Stimulated activated CD4-positive, alpha-beta T cell treated with anti-CD3 and anti-CD28 coated beads, Interleukin-4, amount 100 ng/mL, for 1 hour (primary cell): ENCODE measurements at places on chromosomes 4 and X.

DNA sequence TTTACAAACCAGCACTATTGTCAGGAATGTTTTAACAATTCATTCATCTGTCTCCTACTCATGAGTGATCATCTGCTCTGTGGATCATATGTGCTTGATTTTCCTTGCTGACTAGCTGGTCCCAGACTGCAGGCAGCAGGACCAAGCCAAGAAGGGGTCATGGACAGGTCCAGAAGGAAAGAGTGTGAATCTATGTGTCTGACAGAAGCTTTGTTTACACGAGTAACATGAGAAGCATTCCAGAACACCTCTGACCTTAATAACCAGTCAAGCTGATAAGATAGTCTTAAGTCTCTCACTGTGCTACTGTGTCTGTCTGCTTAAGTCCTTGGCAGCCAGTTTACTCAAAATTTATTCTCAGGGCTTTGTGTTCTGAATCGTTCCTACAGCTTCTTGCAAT, 39.0 kb downstream of the GUCY1A1 start:
- no peak for DNase-seq

DNA sequence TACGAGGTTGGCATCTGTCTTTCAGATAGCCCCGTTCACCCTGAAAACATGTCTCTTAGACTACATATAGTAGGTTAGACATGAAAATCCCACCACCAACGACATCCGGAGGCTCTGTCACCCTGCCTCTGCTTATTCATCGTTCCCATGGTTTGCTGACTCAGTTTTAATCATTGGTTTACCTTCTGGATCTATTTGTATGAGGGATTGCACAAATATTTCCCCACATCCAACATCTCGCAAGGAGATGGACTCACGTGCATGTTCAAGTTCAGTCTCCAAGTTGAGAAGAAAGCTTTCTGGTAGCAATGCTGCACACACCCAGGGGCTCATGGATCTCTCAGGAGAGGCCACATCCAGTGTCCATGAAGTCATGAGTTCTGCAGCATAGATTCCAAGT, 10.8 kb downstream of the CETN2 start:
- DNase-seq, result no peak

- DNase-seq, result no peak
These were observed 153.8 kb downstream of the NR3C2 start for GRCh38 chr4:148288448-148288847.

DNA sequence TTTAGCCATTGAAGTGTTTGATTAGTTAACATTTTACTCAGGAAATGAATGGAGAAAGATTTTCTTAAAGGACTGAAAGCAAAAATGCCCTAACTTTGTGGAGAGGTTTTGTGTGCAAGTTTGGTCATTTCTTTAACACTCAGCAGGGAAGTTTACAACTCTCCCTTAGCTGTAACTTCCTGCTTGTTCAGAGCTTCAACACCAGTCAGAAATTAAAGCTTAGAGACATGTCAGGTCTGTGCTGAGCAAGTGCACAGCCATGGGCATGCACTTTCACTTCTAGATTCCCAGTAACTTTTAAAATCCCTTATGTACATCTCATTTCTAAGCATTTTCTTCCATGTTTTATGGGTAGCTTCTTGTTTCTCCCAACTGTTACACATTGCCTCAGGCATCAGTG, 326.0 kb downstream of the ACTRT1 start:
- no peak for DNase-seq

DNA sequence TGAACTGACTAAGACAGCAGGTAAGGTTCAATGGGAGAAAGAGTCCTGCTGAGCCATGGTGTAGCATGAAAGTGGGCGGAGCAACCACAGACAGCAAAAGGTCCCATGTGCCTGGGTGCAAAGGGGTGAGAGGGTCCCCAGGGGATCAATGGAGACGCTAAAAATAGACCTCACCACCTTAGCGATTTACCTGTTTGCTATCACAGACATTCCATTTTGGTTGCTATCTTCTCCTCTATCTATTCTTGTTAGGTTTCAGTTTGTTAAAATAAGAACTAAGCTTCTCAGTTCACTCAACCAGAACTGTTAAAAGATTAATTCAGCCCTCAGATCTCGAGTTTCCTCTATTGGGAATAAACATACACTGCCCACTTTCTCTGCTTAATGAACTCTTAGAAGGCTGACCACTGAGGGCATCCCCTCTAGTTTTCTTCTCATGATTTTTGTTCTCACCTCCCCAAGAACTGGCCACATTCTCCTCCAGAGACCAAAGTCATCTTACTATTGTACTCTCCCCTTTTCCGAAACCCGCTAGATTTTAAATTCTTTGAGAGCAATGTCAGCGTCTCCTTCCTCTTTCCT, 136.7 kb downstream of the PARM1 start:
- no peak for DNase-seq

- DNase-seq, result no peak
These were observed 213.0 kb upstream of the NHS start for GRCh38 chrX:17161991-17162390.
